ENCODE measurements at places on chromosomes 4 and X.

DNA sequence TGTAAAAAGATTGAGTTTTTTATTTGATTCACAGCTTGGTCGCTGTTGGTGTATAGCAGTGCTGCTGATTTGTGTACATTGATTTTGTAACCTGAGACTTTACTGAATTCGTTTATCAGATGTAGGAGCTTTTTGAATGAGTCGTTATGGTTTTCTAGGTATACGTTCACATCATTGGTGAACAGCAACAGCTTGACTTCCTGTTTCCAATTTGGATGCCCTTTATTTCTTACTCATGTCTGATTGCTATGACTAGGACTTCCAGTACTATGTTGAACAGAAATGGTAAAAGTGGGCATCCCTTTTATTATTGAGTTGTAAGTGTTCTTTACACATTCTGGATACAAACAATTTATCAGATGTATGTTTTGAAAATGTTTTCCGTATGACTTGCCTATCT lies 76.0 kb downstream of the ADGRG4 start:
- no peak for DNase-seq

DNA sequence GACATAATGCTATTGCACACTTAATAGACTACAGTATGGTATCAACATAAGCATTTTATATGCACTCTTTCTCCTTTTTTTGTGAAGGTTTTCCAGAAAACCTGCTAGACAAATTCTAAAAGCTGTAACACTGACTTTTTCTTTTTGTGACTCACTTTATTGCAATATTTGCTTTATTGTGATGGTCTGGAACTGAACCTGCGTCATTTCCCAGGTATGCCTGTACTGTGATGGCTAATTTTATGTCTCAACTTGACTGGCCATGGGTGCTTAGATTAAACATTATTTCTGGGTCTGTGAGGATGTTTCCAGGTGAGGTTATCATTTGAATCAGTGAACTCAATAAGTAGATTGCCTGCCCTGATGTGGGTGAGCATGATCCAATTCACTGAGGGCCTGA lies 35.5 kb upstream of the LAMP2 start:
- DNase-seq: no peak

DNA sequence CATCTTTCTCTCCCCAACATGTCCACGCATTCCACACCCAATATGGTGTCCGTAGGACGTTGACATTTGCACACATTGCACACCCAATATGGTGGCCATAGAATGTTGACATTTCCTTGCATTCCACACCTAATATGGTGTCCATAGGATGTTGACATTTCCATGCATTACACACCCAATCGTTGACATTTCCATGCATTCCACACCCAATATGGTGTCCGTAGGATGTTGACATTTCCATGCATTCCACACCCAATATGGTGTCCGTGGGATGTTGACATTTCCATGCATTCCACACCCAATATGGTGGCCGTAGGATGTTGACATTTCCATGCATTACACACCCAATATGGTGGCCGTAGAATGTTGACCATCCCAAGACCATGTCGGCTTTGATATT lies 88.4 kb upstream of the SHOX start:
- no peak for DNase-seq

DNA sequence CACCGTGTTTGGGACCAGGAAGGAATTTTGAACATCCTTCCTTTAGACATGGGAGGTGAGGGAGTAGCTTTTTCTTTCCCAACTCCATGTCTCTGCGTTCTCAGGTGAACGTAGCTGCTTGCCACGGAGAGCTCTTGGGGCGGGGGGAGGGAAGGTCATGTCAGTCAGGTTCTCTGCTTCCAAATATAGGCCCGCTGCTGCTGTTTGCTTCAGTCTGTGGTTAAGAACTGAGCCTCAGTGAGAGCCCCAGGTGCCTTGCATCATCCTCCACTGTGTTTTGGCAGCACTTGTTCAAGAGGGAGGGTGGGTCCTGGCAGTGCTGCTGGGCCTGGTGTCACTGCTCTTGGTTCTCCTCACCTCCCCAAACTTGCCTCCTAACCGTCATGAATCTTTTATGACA lies 46.5 kb downstream of the HADH start:
- DNase-seq: peak; percentile 44

DNA sequence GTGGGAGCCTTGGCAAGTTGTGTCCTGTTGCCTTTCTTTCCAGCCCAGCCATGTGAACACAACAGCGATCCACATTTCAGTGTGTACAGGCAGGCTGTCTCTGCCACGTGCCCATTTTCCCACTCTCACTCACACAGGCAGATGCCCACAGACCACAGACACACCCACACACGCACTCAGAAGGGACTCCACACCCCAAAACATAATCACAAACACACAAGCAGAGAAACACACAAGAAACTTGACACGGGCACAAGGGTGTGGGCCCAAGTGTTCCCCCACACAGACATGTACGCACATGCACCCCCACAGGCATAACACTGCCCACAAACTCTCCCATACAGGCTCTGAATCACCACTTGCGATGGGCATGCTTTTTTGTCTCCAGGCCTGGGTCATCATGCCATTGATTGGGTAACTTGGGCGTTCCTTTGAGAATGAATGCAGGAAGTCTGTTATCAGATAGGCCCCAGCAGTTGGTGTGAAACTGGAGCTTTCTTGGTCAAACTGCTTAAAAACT lies 84.3 kb downstream of the NBDY start:
- peak; percentile 38 for DNase-seq

GRCh38 chr4:89316931-89317366 lies 9.3 kb upstream of the GPRIN3 start:
- DNase-seq: peak; percentile 19

DNA sequence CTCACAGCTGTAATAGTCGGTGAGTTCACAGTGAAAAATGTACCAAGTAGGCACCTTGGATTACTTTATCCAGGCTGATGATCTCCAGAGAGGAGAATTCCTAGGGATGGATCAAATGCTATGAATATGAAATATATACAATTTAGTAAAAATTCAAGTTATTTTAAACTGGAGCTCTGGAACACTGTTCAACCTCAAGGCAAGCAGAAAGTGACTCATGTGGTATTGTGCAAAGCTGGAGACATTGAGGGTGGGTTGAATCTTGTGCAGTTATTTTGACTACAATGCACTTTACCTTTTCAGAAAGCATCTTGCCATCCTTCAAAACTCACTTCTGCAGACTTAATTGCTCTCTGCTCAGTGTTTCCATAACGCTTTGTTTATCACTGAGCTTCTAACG lies 43.4 kb downstream of the OSTC start:
- no peak for DNase-seq

- DNase-seq: no peak
Measured at GRCh38 chr4:111210595-111210994, 587.7 kb upstream of the PITX2 start.

GRCh38 chr4:89056953-89057398 lies at the start of gene FAM13A:
TSS of gene FAM13A (minus strand) at chr4:89057185. CDS start at chr4:89056964, 221 bp downstream.
- no peak for DNase-seq

DNA sequence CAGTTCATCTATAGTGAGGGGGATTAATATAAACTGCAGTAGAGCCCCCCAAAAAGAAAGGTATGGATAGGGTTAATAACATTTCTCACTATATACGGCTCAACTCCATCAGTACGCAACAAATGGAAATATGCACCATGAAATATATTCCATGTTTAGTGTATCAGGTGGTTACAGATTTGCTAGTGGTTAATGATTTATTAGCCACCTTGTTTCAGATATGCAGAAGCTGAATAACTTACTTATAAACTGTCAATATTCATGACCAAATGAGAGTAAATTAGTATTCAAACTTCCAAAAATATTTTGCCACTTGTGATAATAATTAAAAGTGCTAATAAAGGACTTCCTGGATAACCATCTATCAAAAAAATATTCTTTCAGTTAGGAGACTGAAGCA lies 14.8 kb downstream of the AMTN start:
- DNase-seq: no peak

- no peak for DNase-seq
Measured at GRCh38 chr4:140172960-140173359, 19.0 kb upstream of the MAML3 start.

GRCh38 chr4:178148106-178148505 lies 705.9 kb upstream of the AGA start:
- no peak for DNase-seq

Measured in effector CD4-positive, alpha-beta T cell (primary cell).